ENCODE measurements at places on chromosomes 5 and 9.

- DNase-seq = no peak
These were observed 48.5 kb upstream of the BNC2 start for GRCh38 chr9:16918920-16919319.

GRCh38 chr5:149453618-149454415, 74.7 kb upstream of the IL17B start:
- no peak for DNase-seq

DNA sequence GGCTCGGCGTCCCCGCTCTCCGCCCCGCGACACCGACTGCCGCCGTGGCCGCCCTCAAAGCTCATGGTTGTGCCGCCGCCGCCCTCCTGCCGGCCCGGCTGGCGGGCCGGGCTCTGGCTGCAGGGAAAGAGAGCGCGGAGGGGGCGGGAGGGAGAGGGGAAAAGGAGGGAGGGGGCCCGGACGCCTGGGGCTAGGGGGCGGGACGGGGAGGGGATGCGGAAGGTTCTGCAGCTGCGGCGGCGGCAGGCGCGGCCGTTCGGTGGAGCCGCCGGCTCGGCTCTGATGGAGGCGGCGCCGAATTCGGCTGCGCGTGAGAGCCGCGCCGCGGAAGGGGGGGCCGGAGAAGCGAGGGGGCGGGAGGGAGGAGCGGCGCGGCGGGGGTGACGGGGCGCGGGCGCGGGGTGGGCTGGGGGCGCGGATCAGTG, at the start of gene MARCHF11:
TSS of gene MARCHF11 (minus strand) at position 281 of the 425 bp plus-strand sequence. CDS start at position 65, 216 bp downstream.
- DNase-seq = no peak

- DNase-seq = no peak
These were observed 134.1 kb downstream of the ROR2 start for GRCh38 chr9:91815896-91816295.

GRCh38 chr5:79851391-79851863, 139.6 kb downstream of the MTX3 start:
- DNase-seq = no peak

DNA sequence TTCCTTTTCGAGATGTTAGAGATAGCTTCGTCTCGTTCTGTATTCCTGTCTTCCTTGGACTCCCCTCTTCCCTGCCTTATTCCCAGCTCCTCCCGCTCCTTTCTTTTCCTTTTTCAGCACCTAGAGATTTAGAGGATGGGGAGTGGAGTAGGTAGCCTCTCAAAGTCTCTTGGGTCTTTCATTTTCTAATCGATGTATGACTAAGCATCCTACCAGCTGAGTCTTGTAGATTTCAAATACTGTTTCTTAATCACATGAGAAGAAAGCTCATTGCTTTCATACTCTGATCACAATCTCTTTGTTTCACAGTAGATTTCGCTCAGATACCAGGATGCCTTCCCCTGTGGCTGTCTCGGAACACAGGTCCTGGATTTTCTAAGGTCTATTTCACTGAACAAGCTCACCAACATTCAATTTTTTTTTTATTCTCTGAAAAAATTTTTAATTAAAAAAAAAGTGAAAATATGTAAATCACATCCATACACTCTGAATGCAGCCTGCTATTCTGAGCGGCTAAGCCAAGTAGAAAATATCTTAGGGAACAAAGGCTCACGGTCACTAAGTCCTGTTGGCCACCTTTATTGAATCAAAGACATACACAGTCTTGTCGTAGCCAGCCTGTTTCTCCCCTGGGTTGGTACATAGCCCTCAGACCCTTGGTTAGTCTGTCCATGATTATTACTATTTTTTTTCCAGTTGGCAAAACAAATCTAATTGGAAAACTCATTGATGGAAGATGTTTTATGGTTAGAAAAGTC, 413.8 kb downstream of the KDM4C start:
- no peak for DNase-seq

- DNase-seq = no peak
These were observed 974 bp upstream of the SLC12A2 start for GRCh38 chr5:128082551-128083032.

- no peak for DNase-seq
These were observed 128.5 kb upstream of the VLDLR start for GRCh38 chr9:2493109-2493508.

GRCh38 chr9:21983561-21983935, 10.6 kb downstream of the CDKN2A start:
- DNase-seq = no peak

DNA sequence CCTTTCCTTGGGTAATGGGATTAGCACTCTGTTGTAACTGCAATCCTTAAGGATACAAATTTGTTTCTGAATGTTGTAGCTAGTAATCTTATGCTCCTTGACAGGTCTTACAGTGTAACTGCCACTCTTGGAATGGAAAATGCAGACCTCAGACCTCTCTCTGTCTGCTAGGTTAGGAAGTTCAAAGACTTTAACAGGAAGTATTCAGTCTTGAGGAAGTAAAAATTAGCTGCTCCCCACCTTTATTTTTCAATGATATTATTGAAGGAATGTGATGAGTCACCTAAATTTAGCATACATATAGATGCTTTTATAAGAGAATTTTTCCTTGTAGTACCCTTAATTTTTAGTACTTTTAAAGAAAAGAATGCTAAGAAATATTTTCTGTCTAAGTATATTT, 71.5 kb downstream of the PAM start:
- DNase-seq = no peak

DNA sequence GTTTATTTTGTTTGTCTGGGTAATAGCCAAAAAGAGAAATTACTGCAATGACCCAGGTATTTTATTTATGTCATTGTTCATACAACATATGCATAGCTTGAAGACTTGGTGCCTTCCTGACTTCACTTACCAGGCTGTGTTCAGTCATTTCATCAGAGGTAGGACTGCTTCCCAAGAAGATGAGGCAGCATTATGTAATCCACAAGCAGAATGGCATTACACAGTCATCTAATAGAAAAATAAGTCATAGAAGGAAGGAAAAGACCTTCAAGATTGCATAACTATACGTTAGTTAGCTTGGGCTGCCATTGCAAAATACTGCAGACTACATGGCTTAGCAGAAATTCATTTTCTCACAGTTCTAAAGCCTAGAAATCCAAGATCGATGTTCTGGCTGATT, 167.5 kb downstream of the NMUR2 start:
- no peak for DNase-seq

DNA sequence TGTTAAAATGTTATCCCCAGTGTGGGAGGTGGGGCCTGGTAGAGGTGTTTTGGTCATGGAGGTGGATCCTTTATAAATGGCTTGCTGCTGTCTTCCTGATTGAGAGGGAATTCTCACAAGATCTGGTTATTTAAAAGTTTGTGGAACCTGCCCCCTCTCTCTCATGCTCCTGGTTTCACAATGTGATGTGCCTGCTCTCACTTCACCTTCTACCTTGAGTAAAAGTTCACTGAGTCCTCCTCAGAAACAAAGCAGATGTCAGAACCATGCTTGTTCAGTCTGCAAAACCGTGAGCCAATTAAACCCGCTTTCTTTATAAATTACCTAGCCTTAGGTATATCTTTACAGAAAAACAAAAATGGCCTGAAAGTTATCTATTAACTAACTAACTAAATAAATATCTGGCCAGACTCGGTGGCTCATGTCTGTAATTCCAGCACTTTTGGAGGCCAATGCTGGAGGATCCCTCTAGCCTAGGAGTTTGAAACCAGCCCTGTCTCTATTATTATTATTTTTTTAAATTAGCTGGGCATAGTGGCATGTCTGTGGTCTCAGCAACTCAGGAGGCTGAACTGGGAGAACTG, 1067.4 kb downstream of the CDH9 start:
- DNase-seq = no peak

DNA sequence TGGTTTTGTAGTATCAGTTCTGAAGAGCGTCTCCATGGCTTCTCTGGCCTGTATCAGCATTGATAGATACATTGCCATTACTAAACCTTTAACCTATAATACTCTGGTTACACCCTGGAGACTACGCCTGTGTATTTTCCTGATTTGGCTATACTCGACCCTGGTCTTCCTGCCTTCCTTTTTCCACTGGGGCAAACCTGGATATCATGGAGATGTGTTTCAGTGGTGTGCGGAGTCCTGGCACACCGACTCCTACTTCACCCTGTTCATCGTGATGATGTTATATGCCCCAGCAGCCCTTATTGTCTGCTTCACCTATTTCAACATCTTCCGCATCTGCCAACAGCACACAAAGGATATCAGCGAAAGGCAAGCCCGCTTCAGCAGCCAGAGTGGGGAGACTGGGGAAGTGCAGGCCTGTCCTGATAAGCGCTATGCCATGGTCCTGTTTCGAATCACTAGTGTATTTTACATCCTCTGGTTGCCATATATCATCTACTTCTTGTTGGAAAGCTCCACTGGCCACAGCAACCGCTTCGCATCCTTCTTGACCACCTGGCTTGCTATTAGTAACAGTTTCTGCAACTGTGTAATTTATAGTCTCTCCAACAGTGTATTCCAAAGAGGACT, 1.5 kb downstream of the GPR21 start:
- peak; percentile 39 for DNase-seq

DNA sequence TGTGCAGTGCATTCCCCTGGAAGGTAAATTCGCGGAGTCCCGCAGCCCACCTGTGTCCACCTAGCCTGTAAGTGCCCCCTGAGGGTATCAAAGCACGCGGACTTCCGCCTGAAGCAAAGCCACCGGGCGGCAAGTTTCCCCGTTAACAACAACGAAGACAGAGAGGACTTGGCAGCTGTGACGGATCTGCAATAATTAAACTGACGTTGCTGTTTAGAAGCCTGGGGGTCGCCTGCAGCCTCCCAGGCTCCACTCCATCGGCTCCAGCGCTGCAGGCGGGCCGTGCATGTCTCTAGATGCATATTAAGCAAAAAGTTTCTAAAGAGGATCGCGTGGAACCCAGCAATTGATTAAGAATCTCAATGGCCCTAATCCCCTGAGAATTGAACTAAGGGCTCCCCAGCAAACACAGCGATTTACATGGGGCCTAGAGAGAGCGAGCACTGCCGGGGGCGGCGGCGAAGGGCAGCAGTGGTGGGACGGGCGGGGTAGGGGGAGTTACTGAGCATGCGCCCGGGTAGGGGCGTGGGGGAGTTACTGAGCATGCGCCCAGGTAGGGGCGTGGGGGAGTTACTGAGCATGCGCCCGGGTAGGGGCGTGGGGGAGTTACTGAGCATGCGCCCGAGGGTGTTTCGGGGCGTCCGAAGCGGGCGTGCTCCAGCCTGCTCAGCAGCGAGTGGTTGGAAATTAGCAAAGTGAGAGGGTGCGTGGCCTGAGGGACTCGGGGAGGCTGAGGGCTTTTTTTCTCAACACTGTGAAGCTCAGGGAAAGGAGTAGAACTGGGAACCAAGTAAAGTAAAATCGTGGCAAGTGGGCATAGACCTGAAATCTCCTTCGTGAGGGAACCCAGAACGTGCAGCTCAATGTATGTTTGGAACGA, 255.2 kb downstream of the DOCK8 start:
- peak; percentile 82 for DNase-seq

DNA sequence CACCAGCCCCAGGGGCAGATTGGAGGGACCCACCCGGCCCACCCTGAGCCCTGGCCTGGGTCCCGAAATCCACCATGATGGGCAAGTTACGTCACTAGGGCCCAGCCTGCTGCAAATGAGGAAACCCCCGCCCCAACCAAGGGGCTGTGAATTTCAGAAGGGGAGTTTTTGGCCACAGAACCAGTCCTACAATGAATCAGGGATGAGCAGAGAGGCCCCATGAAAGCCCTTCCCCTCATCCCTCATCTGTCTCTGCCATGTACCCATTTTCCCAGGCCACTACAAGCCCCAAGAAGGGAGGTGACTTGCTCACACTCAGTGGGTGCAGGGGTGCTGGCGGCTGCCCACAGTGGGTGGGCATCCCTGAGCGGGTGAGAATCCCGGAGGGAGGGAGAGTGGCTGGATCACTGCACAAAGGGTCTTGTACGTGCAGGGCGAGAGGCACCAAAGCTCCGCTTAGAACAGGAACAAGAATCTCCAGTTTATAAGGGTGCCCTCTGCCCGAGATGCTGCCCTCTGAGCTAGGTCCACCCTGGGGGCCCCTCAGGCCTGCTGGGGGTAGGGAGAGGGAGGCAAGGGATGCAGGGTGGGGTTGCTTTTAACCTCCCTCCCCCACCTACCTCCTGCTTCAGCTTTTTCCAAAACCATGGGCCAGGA, 10.4 kb upstream of the TCF7 start:
- DNase-seq = no peak
